ENCODE measurements at places on chromosomes 1 and 21. TPM values are rescaled to one million over a fixed set of nuclear protein-coding genes. Genes with fewer than 3 reads are reported as not detected.

The RIPPLY3 gene
- 0.60 TPM for total RNA-seq

The CRB1 gene
- 184 TPM for total RNA-seq

The NCF2 gene
- total RNA-seq, result 8.9 TPM

The C1orf185 gene
- total RNA-seq, result not detected

The THEM5 gene
- total RNA-seq, result not detected

The MIXL1 gene
- total RNA-seq, result not detected

The CLEC20A gene
- not detected for total RNA-seq

The SPRR2G gene
- total RNA-seq, result not detected

The FAM151A gene
- not detected for total RNA-seq

The EEIG2 gene
- 43.3 TPM for total RNA-seq

The GJC2 gene
- 2.1 TPM for total RNA-seq

The IL19 gene
- not detected for total RNA-seq

The DDAH1 gene
- total RNA-seq, result 47.2 TPM

The CALML6 gene
- total RNA-seq, result 1.8 TPM

The PTPRU gene
- 77.4 TPM for total RNA-seq

The DIO1 gene
- not detected for total RNA-seq

The KCNT2 gene
- total RNA-seq, result 18.0 TPM

The SELENBP1 gene
- total RNA-seq, result 30.8 TPM

The HCRTR1 gene
- not detected for total RNA-seq

The SYTL1 gene
- 5.9 TPM for total RNA-seq

The TNFSF18 gene
- 0.16 TPM for total RNA-seq

The EDN2 gene
- 1.6 TPM for total RNA-seq

The AADACL3 gene
- total RNA-seq, result 0.11 TPM

The S1PR1 gene
- total RNA-seq, result 34.5 TPM

The CFAP57 gene
- 1.2 TPM for total RNA-seq

The ATP1A4 gene
- 0.60 TPM for total RNA-seq

The PODN gene
- 17.1 TPM for total RNA-seq

The OR14I1 gene
- total RNA-seq, result not detected

The RAVER2 gene
- 36.4 TPM for total RNA-seq

The CTSE gene
- 0.27 TPM for total RNA-seq

The TTC39A gene
- total RNA-seq, result 5.2 TPM

The TRIM17 gene
- total RNA-seq, result 3.5 TPM

The GRHL3 gene
- 0.55 TPM for total RNA-seq

The DIP2A gene
- 69.5 TPM for total RNA-seq

The RCSD1 gene
- total RNA-seq, result 10.9 TPM

The FCGR2B gene
- 1.9 TPM for total RNA-seq

The F13B gene
- total RNA-seq, result not detected

The UBL4B gene
- 1.3 TPM for total RNA-seq

The DDR2 gene
- 75.1 TPM for total RNA-seq

The LIN28A gene
- total RNA-seq, result not detected

The DHCR24 gene
- 34.9 TPM for total RNA-seq

The WRAP73 gene
- total RNA-seq, result 26.2 TPM

The C1orf87 gene
- total RNA-seq, result not detected

The OR10T2 gene
- total RNA-seq, result not detected

The HORMAD1 gene
- total RNA-seq, result 1.2 TPM
